ENCODE measurements at places on chromosomes 3 and 15.

GRCh38 chr3:171257251-171258203, 202.7 kb downstream of the TNIK start:
- no peak for DNase-seq

GRCh38 chr15:40342416-40343320, 1.9 kb upstream of the CCDC9B start:
- no peak for DNase-seq

DNA sequence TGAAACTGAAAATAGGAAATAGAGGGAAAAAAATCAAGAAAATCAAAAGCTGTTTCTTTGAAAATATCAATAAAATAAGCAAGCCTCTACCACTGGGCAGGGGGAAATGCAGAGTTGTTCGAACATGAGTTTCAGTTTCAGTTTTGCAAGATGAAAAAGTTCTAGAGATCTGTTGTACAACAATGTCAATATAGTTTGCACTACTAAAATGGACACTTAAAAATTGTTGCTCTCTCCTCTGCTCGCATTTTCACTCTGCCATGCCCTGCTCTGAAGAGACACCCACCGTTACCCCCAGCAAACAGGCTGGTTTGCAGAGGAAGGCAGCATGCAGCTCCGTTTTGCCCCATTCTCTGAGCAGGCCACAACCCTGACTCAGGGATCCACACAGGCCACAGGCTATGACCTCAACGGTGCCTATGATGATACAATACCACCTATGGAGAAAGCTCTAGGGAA, 64.5 kb downstream of the ZNF148 start:
- peak; percentile 17 for DNase-seq

GRCh38 chr3:160921020-160921635, 165.1 kb downstream of the PPM1L start:
- no peak for DNase-seq

DNA sequence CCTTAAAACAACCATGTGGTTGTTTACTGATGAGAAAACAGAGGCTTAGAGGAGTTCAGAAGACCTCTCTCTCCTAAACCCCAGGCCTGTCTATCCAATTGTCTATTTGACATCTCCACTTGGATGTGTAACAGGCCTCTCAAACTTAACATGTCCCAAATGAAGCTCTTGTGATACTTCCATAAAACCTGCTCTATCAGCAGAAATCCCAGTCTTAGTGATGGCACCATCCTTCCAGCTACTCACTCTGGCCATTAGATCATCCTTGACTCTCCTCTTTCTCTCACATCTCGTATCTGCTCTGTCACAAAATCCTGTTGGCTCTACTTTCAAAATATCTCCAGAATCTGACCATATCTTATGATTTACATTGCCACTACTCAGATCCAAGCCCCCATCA, 28.8 kb downstream of the EHHADH start:
- no peak for DNase-seq

- no peak for DNase-seq
Observed at GRCh38 chr15:40850576-40851112, 6.8 kb downstream of the SPINT1 start.

DNA sequence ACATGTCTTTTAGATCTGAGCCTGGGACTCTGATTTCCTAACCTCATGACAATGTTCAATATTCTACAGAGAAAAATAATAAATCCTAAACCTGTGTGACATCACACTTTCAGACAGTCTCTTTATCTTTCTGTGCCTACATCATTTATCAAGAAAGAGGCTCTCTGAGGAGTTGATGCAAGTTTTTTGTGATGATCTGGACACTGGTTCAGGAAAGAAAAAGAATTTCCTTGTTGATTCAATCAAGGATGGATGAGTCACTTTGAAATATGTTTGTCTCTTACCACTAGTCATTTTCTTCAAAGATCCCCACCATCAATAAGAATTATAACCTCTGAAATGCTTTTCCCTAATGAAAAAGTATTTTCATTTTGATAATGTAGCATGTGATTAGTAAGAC, 404.6 kb downstream of the WDR72 start:
- no peak for DNase-seq

GRCh38 chr3:156551746-156552145, 3.2 kb downstream of the SSR3 start:
- no peak for DNase-seq

DNA sequence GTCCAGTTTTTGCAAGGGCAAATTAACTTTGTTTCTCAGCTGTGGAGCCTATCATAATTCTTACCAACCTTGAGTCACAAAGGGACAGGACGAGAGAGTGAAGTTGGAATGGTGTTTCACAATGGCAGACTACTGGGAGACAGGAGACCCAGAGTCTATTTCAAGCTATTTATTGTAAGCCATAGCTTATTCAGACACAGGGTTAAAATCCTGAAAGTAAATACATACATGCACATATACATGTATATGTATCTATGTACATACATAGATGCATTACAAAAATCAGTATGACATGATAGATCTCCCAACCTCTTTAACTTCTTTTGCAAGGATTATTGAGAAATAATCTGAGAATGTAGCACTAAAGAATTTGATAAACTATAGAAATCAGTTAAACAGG, 86.3 kb downstream of the DNAJC13 start:
- DNase-seq: no peak

- DNase-seq: no peak
Observed at GRCh38 chr3:127490271-127491023, 100.1 kb downstream of the TPRA1 start.

- no peak for DNase-seq
Observed at GRCh38 chr3:21752749-21753347, 1.8 kb upstream of the ZNF385D start.

- DNase-seq: no peak
Observed at GRCh38 chr3:123301331-123302184, 99.8 kb downstream of the SEC22A start.

- no peak for DNase-seq
Observed at GRCh38 chr15:98000249-98001203, 40.0 kb downstream of the ARRDC4 start.

- no peak for DNase-seq
Observed at GRCh38 chr15:52378746-52379394, 83.3 kb upstream of the MYO5C start.

DNA sequence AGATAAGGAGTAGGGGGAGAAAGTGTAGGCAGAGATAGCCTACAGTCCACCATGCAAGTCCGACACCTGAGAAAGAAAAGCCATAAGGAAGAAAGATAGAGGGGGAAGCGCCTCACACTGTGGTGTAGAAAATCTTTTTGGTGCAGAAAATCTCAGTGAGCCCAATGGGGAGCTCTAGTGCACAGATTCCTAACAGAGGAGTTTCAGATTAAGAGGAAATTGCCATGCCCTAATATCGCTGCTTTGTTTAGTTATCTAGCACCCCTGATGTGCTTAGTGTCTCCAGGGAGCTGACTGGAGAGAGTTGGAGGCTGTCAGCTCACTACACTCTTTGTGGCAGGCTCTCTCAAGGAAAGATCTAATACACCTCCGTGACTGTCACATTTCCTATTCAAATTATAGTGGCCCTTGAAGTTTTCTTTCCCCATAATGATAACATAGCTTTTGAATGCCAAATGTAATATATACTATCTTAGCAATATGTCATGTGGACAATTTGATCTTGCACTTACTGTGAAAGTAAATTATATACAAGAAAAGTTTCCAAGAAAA, 33.7 kb downstream of the CGGBP1 start:
- DNase-seq: no peak

GRCh38 chr3:190695994-190696393, 166.5 kb downstream of the GMNC start:
- no peak for DNase-seq

DNA sequence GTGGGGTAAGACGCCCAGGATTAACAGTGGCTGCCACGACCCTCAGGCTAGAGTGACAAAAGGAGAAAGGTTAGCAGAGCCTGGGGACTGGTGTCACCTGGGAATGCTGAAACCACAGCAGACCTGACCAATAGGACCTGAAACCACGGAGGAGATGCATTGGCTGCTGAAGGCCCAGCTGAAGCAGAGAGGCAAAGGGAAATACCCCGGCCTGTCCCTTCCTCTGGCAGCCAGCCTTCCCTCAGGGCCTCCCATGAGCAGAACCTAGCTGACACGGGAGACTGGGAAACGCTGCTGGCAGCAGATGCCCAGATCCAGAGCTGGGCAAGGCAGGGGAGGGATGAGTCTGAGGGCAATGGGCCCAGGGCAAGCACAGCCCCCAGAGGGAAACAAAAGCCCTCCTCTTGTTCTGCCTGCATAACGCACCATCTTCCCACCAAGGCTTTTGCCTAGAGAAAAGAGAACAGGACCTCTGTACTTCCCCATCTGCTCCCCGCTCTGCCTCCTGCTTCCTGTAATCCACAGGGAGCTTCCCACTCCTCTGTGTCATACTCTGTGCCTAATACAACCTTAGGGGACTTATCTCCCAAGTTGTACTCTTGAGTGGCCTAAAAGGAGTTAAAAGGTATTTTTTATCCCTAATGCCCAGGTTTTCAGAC, 216.2 kb downstream of the ABHD5 start:
- DNase-seq: no peak

- no peak for DNase-seq
Observed at GRCh38 chr3:32002561-32003368, 21.2 kb downstream of the ZNF860 start.

DNA sequence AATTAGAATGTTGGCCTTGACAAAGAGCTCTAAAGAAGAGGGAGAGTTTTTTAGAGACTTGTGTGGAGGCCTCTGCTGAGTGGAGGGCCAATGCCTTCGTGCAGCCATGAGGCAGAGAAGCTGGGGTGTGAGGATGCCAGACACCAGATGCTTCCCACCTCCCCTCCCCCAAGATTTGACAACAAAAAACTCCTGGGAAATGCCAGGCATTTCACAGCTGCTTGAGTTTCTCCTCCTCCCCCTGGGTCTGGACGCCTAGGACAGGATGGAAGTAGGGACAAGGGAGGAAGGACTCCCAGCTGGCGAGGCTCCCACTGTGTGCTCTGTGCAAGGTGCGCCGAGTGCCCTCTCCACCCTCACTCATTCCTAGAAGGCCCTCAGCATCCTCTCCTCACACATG, 20.1 kb downstream of the TGM4 start:
- DNase-seq: no peak

DNA sequence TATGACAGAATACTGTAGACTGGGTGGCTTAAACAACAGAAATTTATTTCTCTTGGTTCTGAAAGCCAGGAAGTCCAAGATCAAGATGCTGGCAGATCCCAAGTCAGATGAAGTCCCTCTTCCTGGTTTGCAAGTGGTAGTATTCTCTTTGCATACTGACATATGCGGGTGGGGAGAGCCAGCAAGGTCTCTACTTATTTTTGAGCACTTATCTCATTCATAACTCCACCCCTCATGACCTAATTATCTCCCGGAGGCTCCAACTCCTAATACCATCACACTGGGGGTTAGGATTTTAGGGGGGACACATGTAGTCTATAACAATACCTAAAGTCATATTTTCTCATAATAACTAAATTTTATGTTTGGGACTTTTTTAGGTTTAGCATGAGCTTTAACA, 65.3 kb downstream of the BLM start:
- DNase-seq: no peak

DNA sequence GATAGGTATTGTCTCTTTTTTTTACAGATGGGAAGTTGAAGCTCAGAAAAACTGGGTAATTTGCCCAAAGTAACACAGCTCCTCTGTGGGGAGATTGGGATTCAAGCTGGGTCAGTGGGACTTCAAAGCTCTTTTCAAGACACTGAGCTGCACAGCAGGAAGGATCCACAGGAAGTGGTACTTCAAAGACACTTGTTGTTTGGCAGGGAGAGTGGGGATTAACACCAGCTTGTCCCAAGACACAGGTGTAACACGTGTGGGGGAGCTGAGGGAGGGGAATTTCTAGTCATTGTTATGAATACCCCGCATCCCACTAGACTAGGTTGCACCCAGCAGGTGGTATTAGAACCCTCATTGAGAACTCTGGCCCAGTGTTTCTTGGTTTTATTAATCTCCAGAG, 116.0 kb downstream of the FOXB1 start:
- DNase-seq: no peak

DNA sequence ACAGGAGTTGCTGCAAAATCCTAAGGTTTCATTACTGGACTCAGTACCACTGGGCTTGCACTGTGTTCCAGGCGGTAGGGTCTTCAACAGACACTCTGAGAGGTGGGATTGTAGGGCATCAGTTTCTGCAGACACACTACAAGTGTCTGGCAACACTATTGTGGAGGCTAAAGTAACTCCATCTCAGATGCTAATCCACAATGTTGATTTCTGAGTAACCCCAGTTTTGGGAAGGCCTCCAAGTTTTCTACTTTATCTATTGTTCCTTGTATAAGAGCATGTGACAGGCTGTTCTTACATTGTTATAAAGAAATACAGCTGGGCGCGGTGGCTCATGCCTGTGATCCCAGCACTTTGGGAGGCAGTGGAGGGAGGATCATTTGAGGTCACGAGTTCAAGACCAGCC, 2.5 kb upstream of the ABHD5 start:
- DNase-seq: no peak

- DNase-seq: no peak
Observed at GRCh38 chr15:28082891-28083684, 16.0 kb downstream of the OCA2 start.

- no peak for DNase-seq
Observed at GRCh38 chr3:66856533-66856932, 141.6 kb upstream of the KBTBD8 start.

DNA sequence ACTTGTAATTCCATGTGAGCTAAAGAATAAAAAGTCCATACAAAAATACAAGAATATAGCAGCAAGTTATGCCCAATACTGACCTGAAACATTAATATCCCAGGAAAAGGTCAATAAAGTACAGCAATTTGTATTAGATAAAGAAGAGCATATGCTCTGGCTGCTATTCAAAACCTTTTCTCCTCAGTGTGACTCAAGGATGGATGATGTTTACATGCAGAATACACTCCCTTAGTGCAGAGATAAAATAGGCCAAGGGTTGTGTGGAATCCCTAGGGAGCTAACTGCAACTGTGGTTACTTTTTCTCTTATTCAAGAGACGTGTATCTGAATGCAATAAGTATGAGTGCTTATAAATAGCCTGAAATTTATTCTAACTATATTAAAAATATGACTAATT, 78.7 kb downstream of the SLC9A9 start:
- no peak for DNase-seq

DNA sequence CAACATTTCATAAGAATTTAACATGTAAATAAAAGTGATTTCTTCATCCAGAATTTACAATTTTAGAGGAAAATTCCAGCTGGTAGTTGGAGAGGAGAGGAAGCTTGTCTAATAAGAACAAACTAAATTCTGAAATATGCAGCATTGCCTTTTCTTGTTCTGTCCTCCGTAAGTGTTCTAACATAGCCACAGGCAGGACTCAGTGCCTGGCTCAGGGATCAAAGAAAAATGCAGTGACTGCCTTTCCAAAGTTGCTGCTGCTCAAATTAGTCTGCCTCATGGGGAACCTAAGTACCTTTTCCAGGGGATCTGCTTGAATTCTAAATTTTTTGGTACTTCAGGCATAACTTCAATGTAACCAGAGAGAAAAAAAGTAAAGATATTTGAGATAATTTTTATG, 713.0 kb upstream of the CADM2 start:
- DNase-seq: no peak

DNA sequence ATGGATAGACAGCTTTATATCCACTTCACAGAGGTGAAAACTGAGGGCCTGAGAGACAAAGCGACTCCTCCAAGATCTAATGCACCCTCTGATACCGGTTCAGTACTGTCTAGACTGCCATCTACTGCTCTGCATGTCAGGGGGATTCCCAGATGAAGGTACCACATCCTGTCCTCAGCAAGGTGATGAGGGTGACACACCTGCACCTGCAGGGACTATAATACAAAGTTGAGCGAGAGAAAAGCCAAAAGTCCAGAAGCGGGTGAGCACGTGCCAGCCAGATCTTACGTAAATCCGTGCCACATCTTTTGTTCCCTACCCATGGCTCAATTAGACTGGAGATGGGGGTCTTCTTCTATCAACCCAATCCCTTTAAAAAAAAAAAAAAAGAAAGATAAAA, 32.4 kb upstream of the HES1 start:
- no peak for DNase-seq

- no peak for DNase-seq
Observed at GRCh38 chr3:149247929-149248691, 26.5 kb upstream of the CP start.
